Pulmonary artery endothelial cell (primary cell): ENCODE measurements at places on chromosomes 4 and X.

DNA sequence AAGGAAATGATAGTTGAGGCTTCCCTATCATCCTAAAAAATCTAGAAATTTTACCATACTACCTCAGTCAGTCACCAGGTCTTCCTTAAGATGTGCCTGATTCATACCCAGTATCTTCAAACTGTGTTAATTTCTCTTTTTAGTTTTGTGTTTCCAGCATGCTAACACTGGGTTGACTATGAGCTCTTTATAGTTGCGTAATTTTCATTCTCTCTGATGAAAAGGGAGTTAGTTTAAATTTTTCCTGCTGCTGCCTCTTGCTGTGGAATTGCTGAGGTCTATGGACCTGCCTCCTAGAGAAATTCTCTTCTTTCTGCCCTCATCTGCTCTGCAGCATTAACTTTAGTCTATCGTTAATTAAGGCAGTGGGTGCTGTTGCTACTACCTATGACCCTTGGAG lies 66.6 kb downstream of the BANK1 start:
- no peak for DNase-seq

DNA sequence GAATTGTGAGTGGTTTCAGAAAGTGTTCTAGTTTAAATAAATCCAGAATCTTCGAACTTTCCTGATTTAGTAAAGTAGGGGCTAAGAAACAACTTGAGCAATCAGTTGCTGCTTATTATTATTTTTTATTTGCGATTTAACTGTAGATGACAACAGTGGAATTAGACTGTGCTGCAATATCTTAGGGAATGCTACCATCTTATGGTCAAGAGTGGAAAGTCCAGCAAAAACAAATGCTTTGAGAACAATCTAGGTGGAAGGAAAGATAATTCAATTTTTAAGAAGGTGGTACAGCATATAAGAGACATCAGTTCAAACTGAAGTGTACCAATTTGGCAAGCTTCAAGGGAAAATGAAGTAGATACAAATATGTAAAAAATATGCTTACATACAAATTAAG lies 73.3 kb downstream of the CYLC1 start:
- DNase-seq = no peak

DNA sequence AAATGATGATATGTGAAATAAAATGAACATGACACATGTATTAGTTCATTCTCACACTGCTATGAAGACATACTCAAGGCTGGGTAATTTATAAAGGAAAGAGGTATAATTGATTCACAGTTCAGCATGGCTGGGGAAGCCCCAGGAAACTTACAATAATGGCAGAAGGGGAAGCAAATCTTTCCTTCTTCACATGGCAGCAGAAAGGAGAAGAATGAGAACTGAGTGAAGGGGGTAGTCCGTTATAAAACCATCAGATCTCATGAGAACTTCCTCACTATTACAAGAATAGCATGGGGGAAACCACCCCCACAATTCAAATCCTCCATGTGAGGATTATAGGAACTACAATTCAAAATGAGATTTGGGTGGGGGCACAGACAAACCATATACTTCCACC lies 243.9 kb upstream of the GYPA start:
- no peak for DNase-seq

DNA sequence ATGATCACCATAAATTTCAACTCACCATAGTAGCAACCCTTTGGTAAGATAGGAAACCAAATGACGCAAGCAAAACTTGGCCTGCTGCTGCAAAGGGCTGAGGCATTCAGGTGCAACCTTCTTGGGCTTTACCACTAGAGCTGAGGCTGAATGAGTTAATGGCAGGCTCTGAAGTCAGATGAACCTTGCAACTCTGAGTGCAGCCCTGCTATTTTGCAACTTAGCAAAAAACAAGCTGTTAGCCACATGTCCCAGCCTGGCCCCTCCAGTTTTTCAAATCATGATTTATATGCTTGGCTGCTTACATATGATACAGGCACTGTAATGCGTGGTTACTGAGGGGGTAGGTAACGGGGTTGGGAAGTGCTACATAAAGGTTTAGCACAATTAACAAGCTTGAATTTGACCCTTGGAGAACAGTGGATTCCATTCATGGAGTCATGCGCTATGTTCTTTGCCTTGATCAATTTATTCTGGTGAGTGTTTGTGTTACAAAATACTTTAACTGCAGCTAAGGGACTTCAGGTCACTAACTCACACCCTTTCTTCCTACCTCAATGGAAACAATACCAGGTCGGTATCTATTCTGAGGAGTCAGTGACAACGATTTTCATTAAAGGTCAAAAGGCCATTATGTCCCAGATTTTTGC lies 80.5 kb upstream of the PPARGC1A start:
- DNase-seq = no peak

- DNase-seq = no peak
These were observed 223.1 kb upstream of the FAT1 start for GRCh38 chr4:186946682-186947294.

GRCh38 chrX:17629519-17629918 lies 107.8 kb upstream of the SCML1 start:
- no peak for DNase-seq

GRCh38 chr4:180330521-180330920 lies 1912.7 kb upstream of the TENM3 start:
- DNase-seq = no peak

- DNase-seq = no peak
These were observed 87.6 kb upstream of the IL15 start for GRCh38 chr4:141548791-141549190.

- DNase-seq = no peak
These were observed 13.4 kb downstream of the TRPC3 start for GRCh38 chr4:121938282-121939092.

DNA sequence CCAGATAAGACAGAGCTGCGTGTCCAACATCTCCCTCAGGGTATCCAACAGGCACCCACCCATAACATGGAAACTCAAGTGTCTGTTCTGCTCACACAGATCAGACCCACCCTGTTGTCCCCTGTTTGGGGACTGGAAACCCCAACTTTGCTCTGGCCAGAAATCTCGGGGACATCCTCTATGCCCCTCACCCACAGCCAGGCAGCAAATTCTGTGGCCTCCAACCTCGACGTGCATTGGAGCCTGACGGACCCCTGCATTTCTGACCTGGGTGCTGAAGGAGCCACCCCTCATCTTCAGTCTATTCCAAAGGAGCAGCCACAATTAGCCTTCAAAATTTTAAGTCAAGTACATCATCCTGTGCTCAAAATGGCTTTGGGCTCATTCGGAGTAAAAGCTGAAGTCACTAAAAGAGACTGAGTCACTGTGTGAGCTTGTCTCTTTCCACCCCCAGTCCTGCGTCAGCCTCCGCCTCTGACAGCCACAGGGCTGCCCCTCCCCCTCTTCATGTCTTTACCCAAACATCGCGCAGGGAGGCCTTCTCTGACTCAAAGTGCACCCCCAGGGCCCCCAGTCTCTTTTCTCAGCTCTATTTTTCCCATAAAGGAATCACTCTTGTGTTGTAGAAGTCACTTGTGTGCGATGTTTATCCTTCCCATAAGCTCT lies 24.4 kb upstream of the PDE6B start:
- no peak for DNase-seq

DNA sequence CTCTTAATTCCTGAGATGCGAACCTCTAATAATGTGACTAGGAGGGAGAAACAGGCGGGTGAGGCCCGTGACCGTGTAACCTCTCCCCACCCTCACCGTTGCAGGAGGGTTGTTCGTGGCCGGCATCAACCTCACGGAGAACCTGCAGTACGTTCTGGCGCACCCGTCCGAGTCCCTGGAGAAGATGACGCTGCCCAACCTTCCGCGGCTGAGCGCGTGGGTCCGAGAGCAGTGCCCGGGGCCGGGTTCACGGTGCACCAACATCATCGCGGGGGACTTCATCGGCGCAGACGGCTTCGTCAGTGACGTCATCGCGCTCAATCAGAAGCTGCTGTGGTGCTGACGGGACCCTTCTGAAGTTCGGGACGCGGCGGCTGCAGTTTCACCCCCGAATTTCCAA lies 17.8 kb downstream of the PLCXD1 start:
- no peak for DNase-seq

- no peak for DNase-seq
These were observed 875 bp downstream of the RGS12 start for GRCh38 chr4:3293401-3294391.

- DNase-seq = no peak
These were observed 80.8 kb downstream of the CCSER1 start for GRCh38 chr4:90207887-90208454.
